ENCODE measurements at places on chromosomes 7 and 10. TPM values are rescaled to one million over a fixed set of nuclear protein-coding genes. Genes with fewer than 3 reads are reported as not detected.

DNA sequence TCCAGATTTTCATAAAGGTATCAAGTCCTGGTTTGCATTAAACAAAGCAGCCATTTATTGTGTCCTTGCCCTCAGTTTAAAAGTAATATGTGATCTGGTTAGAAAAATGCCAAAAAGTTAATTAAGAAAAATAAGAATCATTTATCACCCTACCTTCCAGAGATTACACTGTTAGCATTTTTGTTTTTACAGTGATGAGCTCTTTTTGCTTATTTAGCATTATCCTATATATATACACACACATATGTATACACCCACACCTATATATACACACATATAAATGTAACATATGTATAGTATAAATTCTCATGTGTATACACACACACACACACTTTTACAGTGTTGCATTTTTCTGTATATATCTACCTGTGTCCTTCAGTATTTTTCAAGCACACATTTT lies 127.9 kb downstream of the INSYN2A start:
- DNase-seq, result no peak

GRCh38 chr7:36986948-36987724 lies 262.8 kb upstream of the AOAH start:
- peak; percentile 54 for DNase-seq

DNA sequence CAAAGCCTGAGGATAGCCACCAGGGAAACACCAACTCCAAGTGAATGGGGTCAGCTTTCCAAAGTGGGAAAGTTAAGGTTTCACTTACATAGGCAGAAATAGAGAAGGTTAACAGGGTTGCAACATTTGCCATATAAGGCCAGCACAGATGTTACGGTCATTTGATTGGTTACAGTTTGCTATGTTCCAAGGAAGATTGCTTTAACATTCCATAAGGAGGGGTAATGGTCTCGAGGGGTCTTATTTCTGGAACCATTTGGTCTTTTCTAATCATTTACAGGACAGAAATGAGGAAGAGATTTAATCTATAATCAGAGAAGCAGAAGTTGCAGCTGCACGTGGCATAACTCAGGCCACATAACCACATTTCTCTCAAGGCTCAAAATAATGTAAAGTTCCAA lies 679.4 kb upstream of the C7orf33 start:
- DNase-seq, result no peak

GRCh38 chr7:138857728-138858127 lies 59.7 kb upstream of the ATP6V0A4 start:
- no peak for DNase-seq

- no peak for DNase-seq
Observed at GRCh38 chr7:118304100-118304499, 79.6 kb downstream of the ANKRD7 start.

DNA sequence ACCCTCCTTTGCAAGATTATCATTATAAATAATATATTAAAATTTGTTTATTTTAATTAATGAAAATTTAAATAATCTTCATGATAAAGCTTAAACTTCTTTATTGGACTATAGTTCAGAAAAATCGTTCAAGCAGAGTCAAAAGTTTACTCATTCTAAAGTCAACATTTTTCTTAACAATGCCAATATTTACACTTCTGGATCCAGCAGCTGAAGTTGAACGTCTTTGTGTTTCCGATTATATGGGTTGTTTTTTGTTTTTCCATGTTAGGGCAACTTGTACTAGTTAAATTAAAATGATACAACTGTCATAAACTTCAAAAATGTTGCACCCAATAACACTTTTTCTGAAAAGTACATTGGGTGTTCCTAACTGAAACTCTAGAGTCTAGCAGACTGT lies 43.8 kb downstream of the GRB10 start:
- no peak for DNase-seq

The CFAP70 gene
- total RNA-seq, result 2.0 TPM
